ENCODE measurements at places on chromosomes 3 and 15.

DNA sequence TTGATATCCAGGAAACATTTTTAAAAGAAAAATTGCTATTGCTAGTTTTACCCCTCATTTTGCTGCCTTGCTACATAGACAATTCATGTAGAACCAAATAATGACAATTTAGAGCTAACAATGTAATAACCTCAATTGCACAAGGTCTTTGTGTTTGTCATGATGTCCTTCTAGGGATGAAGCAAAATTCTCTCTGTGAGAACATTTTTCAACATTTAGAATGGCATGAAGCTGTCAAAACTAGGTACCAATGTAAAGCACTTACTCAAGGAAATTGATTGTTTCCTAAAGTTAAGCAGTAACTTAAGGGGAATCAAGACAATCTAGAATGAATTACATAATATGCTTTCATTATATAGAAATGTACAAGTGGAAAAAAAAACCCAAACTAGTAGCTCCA, 7.9 kb upstream of the FGF7 start:
- DNase-seq: no peak

GRCh38 chr3:67382536-67382935, 271.9 kb downstream of the SUCLG2 start:
- no peak for DNase-seq

- no peak for DNase-seq
Observed at GRCh38 chr3:38169027-38169317, 3.6 kb downstream of the OXSR1 start.

DNA sequence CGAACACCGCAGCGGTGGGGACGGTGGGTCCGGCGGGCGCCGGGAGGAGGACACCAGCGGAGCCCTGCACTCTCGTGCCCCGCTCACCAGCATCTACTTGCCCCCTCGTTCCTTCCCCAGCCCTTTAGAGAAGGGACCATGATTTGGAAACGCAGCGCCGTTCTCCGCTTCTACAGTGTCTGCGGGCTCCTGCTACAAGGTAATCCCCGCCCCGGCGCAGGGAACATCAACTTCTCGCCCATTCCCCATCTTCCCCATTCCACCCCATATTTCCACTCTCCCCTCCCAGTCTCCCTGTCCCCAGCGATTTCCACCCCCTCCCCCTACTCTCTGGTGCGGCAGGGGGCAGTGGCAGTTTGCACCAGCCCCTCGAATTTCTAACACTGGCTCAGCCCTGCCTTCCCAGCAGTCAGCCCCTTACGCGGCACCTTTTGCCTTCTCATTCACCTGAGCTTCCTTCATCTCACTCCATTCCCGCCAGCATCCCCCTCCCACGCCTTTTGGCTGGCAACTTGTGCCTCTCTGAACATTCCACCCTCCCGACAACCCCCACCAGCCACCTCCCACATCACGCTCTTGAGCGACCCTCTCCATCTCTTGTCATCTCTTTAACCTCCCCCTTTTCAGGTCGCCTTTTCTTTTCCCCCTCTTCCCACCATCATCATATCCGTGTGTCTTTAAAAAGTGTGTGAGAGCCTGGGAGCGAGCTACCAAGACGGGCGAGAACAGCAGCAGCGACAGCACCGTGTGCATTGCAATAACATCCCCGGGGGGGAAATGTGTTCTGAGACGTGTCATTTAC, 882 bp downstream of the CADM2 start:
- DNase-seq: peak; percentile 46

DNA sequence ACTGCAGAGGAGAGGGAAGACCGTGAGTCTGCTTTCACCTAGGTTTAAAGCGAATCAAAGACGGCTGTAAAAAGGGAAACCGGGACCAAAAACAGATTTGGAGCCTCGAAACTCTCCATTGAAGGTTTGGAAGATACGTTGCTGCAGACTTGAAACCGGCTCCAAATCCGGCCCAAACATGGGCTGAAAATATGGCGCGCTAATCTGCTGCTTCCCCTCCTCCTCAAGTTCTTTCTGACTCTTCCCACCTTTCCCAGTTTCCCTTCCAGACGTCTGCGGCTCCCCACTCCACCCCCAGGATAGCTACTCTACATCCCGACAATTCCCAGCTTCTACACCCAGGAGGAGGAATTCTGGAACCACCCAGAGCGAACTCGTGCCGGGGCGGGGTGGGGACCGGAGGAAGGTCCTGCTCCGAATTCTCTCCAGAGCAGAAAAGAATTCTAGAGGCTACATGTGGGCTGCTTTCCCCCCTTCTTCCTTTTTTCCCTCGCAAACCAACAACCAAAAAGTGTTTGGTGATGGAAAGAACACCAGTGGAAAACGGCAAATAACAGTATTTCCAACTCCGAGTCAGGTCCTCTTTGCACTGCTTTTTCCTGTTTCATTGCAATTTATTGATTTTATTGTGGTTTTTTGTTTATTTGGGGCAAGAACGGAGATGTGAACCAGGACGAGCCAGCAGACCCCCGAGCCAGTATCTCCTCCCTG, 8.5 kb downstream of the EOMES start:
- DNase-seq: no peak

GRCh38 chr15:43854801-43855200, 28.0 kb downstream of the WDR76 start:
- DNase-seq: no peak

- no peak for DNase-seq
Observed at GRCh38 chr15:95091444-95091843, 860.1 kb downstream of the MCTP2 start.

- DNase-seq: no peak
Observed at GRCh38 chr15:72965671-72966070, 86.6 kb upstream of the NEO1 start.

- no peak for DNase-seq
Observed at GRCh38 chr3:122233101-122233952, 49.9 kb downstream of the CASR start.

GRCh38 chr3:165404357-165405027, 208.3 kb upstream of the SLITRK3 start:
- DNase-seq: no peak

DNA sequence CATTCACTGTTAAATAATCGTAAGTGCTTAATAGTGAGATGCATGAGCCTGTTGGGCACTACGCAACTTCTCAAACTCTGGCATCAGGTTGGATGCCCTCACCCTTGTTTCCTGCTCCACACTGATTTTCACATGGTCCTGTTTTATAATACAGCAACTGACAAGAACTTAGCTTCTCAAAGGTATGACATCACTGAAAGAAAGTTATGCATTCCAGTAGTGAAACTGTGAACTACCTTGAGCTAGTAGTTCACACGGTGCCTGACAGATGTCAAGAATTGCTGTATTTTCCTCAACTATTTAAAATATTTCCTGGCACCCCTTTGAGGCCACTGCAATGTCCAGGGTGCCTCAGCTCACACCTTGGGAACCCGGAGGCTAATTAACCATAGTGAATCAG, 327.5 kb downstream of the RORA start:
- DNase-seq: no peak

- no peak for DNase-seq
Observed at GRCh38 chr3:149276619-149277018, 55.0 kb upstream of the CP start.

GRCh38 chr3:152976239-152976638, 141.3 kb downstream of the P2RY1 start:
- DNase-seq: no peak

- DNase-seq: no peak
Observed at GRCh38 chr15:29364426-29365078, 94.9 kb upstream of the NSMCE3 start.

Measured in NT2/D1 (cell line).